Midbrain (tissue), 1 donor: ENCODE measurements at places on chromosomes 11 and 22.

DNA sequence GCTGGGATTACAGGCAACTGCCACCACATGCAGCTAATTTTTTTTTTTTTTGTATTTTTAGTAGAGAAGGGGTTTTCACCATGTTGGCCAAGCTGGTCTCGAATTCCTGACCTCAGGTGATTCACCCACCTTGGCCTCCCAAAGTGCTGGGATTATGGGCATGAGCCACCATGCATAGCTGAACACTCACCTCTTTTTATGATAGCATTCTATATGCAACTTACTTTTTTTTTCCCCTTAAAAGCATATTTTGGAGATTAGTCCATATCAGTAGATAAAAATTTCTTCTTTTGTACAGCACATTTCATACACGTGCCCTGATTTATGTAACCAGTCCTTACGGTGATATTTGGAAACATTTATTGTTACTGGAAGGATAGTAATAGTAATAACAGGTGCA is 14.6 kb downstream of the GTPBP1 start:
- DNase-seq = no peak

GRCh38 chr11:107864591-107864990 is 6.0 kb upstream of the SLC35F2 start:
- no peak for DNase-seq

- DNase-seq = peak; percentile 15
Measured at GRCh38 chr11:125070699-125071254, 7.7 kb downstream of the SLC37A2 start.

GRCh38 chr22:43820651-43821305 is 8.7 kb upstream of the EFCAB6 start:
- no peak for DNase-seq

GRCh38 chr11:131365329-131365930 is 5.0 kb upstream of the NTM start:
- DNase-seq = no peak

- no peak for DNase-seq
Measured at GRCh38 chr11:99781074-99781473, 760.3 kb downstream of the CNTN5 start.

DNA sequence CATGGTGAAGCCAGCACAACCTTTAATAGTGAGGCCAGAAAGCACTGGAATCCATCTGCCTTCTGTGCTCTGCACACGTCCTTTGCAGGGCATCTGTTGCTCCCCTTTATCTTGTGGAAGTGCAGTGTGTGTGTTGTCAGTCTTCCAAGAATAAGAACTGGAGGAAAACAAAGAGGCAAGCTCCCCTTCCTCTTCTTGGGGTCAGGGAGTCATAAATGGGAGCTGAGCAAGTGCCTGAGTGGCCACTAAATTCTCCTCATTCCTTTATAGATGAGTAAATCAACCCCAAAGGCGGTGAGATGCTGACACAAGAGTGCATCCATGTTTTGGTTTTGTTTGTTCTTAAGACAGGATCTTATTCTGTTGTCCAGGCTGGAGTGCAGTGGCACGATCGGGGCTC is 38.3 kb downstream of the WT1 start:
- DNase-seq = no peak

- no peak for DNase-seq
Measured at GRCh38 chr22:45526768-45527360, 24.2 kb downstream of the FBLN1 start.

DNA sequence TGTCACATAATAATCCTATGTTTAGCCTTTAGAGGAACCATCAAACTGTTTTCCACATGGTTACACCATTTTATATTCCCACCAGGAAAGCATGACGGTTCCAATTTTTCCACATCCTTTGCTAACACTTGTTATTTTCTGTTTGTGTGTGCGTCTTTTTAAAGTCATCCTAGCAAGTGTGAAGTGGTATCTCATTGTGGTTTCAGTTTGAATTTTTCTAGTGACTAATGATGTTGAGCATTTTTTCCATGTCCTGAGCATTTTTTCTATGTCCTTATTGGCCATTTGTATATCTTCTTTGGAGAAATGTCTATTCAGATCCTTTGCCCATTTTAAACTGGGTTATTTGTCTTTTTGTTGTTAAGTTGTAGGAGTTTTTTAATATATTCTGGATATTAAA is 53.7 kb upstream of the DEPDC7 start:
- DNase-seq = no peak
